Stimulated activated effector memory CD8-positive, alpha-beta T cell treated with anti-CD3 and anti-CD28 coated beads, Interleukin-12 subunit alpha, Interleukin-12 subunit beta, amount 100 ng/mL, for 72 hours (primary cell): ENCODE measurements at places on chromosomes 11 and 22.

DNA sequence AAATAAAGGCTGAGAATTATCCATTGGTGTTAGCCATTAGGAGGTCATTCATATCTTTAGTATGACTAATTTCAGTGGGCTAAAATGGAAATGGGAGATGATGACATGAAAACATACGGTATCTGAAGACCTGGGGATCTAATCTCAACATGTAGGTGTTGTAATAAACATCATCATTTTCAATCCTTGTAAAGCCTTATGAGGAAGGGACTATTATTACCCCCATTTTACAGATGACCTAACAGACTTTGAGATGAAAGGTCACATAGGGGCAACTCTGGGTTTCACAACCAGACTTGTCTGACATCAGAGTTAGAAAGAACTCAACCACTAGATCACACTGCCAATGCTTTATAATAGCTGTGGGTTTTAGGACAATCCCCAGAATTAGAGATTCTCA lies 34.8 kb upstream of the TMEM135 start:
- no peak for DNase-seq

DNA sequence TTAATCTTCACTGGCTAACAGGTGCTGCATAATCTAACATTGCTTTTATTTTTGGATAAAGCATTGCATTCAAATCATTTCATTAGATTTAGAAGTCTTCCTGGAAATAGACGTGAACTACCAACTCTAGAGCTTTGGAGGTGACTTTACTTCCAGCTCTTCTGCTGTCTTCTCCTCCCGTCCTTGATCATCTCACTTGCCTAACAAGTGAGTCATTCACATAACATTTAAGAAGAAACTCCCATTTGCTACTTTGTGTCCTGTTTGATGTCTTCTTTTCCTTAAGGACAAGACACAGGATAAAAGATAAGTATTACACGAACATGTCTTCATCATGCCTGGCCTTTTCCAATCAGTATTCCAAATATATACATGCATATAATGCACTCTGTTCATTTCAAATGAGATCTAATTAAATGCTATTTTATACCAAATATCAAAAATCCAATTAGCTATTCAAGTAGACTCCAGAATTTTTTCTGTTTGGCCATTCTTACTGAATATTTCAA lies 88.3 kb downstream of the BDNF start:
- no peak for DNase-seq

GRCh38 chr11:33674035-33674814 lies 26.4 kb downstream of the C11orf91 start:
- no peak for DNase-seq

DNA sequence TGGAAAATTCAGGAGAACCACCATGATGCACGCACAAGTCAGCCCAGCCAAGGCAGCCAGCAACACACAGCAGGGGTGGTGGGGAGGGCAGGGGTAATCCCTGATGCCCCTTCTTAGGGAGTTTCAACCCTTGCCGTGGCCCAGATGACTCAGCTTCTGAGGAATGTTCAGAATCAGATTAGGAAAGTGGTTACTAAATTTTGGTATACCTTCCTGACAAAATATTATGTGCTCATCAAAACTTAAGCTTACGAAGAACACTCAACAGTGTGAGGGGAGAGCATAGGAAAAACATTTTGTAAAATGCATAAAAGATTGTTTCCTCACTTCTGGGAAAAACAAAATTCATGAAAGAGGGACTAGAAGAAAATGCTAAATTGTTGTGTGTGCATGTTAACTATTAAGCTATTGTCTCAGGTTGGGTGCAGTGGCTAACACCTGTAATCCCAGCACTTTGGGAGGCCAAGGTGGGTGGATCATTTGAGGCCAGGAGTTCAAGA lies 32.1 kb downstream of the SERPIND1 start:
- no peak for DNase-seq
